ENCODE measurements at places on chromosomes 1 and 21.

GRCh38 chr21:32559006-32559610, 26.2 kb downstream of the TCP10L start:
- no peak for DNase-seq

DNA sequence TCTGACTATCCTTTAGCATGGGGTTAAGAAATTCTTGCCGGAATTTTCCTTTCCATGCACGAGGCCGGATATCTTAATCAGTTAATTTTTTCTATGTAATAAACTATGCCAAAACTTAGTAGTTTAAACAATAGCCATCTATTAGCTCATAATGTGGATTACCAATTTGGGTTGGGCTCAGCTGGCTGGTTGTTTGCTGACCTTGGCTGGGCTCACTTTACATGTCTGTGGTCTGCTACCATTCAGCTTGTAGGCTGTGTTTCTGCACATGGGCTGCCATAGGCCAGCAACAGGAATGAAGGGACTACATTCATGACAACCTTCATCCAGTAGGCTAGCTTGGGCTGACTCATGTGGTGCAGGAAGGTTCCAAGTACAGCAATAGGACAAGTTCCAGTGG, 56.0 kb upstream of the NTPCR start:
- no peak for DNase-seq

GRCh38 chr1:223228931-223229528, 86.0 kb upstream of the TLR5 start:
- no peak for DNase-seq

GRCh38 chr1:204359474-204360255, at the start of gene PLEKHA6:
Gene PLEKHA6, minus strand, starts transcription at chr1:204359929. Its CDS starts 86,202 bp downstream, at chr1:204273727.
- DNase-seq = peak; percentile 68

DNA sequence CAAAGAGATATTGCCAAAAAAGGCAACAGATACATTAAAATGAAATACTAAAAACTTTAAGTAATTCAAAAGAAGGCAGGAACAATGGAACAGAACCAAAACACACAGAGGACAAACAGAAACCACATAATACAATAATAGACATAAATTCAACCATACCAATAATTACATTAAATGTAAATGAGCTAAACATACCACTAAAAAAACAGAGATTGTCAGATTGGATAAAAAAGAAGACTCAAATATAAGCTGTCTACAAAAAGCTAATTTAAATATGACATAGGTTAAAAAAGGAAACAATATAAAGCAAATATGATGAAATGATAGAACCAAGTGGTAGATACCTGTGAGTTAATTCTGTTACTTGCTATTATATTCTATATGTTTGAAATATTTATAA, 44.1 kb upstream of the ATP5PO start:
- no peak for DNase-seq

GRCh38 chr1:96220651-96221050, 500.9 kb upstream of the PTBP2 start:
- DNase-seq = no peak

DNA sequence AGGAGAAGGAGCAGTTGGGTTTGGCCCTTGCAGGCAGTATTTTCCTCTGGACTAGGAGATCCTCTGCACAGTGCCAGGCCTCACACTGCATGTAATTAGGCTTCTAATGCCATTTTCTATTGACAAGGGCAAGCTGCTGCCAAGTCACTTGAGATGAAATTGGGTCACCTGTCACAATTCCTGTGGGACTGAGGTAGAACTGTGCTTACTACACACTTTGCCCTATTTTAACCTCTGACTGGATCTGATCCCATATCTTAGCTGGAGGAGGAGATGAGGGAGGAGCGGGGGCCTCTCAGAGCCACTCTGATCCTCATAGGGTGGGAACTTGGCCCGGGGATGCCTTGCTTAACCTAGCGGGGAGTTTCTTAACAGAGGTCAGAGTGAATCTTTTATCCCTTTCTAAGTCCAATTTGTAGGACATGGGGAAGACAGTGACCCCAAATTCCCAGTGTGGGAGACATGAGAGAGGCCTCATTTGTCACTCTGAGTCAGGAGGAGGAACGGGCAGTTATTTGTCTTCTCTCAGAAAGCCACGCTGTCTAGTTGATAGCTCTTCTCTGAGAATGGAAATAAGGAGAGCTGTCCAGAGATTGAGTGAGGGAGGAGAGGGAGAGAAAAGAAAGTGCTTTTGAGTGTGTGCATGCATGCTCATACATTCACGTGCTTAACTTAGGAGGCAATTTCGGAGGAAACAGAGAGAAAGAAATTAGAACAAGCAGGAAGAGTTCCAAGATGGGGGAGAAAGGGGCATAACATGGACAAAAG, 121.3 kb downstream of the CACNA1E start:
- no peak for DNase-seq

DNA sequence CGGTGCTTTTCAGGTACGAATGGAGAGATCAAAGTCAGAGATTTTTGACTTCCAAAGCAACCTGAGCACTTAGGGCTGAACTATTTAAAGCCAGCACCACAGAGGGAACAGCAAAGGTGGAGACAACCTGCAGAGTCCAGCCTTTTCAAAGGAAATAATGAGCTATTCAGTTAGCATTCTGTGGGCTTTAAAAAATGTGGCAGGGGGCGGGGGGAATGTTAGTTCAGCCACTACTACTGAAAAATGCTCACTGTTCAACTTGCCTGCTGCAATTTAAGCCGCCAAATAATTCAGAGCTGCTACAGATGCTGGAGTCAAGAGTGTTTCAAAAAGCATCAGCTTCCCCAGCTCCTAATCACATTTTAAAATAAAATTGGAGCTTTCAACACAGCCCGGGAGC, 473.3 kb upstream of the PLXNA2 start:
- DNase-seq = no peak

DNA sequence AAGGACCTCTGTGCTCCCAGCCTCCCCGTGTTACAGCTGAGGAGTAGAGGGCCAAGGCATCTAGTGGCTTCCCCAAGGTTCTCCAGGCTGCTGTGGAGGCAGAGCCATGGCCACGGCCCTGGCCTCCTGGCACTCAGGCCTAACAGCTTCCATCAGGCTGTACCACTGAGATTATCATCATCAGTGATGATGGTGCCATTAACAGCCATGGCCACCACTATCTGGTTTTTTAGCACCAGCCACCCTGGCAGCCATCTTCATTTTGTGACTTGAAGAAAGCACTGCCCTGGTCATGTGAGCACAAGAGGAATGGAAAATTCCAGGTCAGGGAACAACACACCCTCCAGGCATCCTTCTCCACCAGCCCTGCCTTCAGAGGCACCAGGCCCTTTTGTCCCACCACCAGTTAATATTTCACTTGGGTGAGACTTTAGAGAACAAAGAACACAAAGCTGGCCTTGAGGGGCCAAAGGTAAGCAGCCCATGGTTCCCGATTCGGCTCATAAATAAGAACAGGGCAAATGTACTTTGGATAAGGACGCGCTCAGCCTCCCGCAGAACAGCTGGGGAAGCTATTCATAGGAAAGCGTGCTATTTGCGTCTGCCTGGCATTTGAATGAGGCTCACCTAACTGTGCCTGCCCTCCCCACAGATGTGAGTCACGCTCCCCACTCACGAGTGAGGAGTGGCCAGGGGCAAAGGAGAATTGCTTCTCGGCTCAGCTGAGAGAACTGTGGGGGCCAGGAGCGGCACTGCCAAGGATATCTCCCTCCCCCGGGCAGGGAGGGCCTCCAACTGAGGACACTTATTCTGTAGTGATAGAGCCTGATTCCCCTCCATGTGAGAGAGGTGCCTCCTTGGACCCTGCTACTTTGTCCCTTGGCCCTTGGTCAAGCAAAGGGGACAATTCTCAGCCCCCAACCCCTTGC, 95.6 kb downstream of the CD58 start:
- DNase-seq = no peak

- no peak for DNase-seq
These were observed 2.4 kb downstream of the TNFAIP8L2 start for GRCh38 chr1:151158751-151159251.

- DNase-seq = peak; percentile 13
These were observed 121.8 kb upstream of the ERG start for GRCh38 chr21:38619992-38620479.

DNA sequence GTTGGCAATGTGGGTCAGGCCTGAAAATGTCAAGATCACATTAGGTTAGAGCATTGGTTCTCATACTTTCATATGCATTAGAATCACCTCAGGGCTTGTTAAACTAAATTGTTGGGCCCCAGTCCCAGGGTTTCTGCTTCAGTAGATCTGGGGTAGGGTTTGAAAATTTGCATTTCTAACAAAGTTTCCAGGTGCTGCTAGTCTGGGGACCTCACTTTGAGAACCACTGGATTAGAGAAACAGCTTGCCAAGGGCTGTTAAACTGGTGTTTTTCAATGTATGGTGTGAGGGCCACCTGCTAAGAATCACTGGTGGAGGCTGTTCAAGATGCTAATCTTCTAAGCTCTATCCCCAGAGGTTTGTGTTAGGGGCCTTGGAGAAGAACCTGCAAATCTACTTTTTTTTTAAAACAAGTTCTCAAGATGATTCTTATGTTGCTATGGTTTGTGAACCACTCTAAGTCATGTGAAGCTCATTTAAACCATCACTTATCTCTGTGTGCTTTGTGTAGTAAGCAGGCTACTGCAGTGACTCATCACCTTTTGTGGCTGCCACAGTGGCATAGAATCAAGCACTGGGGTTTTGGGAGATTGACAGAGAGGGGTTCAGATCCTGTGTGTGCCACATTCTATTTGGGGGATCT, 152.2 kb downstream of the S1PR1 start:
- DNase-seq = no peak

DNA sequence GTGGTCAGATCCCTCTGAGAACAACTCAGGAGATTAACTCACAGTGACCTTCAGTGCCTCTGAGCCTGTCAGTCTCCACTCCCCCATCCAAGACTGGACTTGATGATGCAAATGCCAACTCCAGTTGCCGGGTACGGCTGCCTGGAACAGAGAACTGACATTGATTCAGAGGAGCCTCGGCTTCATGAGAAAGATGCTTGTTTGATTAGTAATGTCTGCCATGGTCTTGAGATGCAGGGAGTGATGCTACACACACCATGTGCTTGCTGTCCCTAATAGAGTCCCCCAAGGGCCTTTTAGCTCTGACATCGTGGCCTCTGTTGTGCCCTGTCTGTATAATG, 51.8 kb upstream of the LRP8 start:
- no peak for DNase-seq
